ENCODE measurements at places on chromosomes 4 and X.

GRCh38 chrX:132958091-132958703, at the start of gene HS6ST2:
HS6ST2 (minus strand) TSS chrX:132958629.
- no peak for DNase-seq

- DNase-seq: no peak
These were observed 119.0 kb downstream of the MANBA start for GRCh38 chr4:102641793-102642192.

- DNase-seq: no peak
These were observed 33.4 kb downstream of the PJA1 start for GRCh38 chrX:69131886-69132285.

DNA sequence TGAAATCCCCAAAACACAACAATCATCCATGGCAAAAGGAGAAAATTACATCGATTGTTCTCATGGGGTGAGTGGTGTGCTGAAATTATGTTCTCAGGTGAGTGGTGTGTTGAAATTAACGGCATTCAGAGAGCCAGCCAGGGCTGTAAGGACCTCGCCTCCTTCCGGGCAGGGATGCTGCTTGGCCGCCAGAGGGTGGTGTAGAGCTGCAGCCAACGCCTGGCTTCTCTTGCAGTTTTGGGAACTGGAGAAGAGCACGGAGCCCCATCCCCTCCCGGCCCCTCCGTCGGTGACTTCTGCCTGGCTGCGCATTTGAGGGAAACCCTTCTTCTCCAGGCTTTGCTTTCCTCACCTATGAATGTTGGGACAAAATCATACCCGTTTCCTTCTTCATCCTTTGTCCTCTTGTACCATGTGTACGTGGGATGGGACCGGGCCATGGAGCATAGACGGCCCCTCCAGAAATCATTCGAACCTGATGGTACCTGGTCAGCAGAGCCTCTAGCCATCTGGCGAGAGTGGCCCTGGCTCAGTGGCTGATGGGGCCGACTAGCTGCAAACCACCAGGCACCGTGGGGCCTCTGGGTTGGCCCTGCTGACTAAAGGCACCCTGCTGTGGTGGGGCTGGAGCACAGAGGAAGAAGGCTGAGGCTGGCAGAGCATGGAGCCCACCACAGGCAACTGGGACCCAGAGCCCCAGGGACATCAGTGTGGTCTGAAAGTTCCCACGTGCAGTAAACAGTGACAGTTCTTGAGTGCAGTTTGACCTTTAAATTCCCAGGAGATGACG, 28.4 kb downstream of the TRMT44 start:
- no peak for DNase-seq

DNA sequence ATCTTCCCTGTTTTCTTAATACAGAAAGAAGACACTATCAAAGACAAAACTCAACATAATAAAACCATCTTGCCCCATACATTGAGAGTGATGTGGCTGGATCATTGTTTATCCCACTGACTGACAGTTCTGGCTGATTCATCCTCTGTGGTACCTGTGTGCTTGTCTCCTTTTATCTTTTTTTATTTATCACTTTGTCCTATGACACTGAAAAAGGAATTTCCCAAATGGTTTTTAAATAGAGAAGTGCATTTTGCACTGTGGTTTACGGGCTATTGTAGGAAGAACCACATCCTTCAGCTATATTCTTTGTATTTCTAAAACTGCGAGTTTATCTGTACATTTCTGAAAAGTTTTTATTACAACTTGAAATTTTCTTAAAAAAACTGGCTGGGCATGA, 15.0 kb downstream of the TTC29 start:
- no peak for DNase-seq

DNA sequence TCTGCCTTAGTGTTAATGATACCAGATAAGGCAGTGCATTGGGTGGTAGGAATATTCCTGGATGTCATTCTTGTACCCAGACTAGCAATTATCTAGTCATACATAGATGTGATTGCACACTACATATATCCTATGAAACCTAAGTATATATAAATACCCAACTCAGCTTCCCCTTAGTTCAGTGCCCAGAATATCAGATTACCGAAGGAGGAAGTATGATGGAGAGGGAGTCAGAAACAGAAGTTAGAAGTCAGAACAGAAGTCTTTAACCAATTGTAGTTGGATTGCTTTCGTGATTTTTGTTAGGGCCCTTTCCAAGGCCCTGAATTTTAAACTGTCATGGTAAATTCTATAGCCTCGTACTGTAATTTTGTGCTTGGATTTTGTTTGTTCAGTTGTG, 42.9 kb downstream of the MOB1B start:
- DNase-seq: no peak

DNA sequence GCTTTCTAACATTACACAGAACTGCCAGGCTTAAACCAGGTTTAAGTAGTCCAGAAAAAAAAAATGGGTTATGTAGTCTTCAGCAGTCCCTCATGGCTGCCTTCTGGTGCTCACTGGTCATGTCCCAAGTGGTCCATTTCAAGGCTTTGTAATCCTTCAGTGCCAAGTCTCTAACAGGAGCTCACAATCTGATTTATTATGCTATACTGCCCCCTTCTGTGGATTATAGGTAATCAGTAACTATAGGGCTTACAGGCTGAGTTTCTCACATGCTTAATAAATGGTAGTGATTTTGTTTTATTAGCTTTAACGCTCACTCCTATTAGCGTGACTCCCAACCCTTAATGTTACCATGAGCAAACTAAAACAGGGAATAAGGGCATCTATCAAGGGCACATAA, 92.5 kb upstream of the EDA2R start:
- DNase-seq: no peak

- DNase-seq: no peak
These were observed 160.3 kb downstream of the SHOX start for GRCh38 chrX:790783-791360.

DNA sequence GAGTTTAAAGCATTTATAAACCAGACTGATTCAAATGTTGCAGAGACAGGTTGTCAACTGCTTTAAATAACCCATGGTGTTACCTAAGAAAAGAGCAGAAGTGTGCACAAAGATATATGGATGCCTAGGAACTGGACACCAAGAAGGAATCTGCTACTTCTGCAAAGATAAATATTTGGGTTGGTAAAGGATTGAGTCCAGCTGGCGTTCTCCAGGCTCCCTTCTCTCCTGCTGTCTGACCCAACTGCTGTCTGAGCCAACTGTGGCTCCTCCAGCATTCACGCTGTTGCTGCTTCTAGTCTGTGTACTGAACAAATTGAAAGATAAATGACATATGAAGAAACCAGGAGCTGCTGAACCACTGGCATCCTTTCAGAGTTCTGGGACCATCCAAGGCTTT, 1167.8 kb upstream of the PRKX start:
- no peak for DNase-seq

DNA sequence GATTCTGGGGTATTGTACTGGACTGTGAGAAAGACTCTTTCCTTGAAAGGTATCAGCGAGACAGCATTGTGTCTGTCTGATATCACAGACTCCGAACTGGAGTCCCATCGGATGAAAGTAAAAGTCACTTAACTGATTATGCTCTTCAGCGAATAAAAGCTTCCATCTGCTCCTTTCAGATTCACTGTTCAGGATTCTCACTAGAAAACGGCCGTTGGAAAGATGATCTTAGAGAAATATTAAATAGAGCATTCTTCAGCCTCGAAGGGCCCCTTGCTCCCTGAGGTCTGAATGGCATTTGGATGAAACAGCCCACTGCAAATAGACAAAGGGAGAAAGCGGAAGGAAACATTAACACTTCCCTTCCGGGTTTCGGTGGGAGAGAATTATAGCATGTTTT, 416.2 kb upstream of the PRKX start:
- DNase-seq: no peak

DNA sequence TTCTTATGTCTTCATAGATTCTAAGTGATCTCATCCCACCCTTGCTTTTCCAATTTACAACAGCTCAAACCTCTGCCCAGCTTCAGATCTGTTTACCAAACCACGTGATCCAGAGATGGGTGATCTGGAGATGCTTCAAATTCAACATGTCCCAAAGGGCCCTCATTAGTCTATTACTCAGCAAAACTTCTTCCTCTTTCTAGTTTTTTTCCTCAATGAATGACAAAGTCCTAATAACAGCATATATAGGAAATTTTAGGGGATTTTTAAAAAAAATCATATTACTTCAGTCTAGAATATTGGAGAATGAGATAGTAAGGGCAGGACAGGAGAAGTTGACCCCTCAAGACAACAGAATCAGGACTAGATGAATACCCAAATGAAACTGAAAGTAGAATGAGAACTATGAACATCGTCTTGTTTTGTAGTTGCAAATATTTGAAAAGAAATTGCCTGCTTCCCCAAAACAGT, 127.1 kb downstream of the CFAP299 start:
- no peak for DNase-seq

DNA sequence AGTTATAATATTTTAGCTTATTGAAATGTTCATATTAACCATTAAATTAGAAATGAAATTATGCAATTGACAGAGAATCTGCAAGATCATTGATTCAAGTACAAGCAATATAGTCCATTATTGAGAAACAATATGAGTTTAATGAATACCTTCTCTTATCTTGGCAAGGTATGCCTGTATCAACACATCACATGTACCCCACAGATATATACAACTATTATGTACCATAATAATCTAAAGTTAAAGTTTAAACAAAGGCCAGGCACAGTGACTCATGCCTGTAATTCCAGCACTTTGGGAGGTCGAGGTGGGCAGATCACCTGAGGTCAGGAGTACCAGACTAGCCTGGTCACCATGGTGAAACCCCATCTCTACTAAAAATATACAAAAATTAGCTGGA, 514.7 kb downstream of the PCDH7 start:
- DNase-seq: no peak

DNA sequence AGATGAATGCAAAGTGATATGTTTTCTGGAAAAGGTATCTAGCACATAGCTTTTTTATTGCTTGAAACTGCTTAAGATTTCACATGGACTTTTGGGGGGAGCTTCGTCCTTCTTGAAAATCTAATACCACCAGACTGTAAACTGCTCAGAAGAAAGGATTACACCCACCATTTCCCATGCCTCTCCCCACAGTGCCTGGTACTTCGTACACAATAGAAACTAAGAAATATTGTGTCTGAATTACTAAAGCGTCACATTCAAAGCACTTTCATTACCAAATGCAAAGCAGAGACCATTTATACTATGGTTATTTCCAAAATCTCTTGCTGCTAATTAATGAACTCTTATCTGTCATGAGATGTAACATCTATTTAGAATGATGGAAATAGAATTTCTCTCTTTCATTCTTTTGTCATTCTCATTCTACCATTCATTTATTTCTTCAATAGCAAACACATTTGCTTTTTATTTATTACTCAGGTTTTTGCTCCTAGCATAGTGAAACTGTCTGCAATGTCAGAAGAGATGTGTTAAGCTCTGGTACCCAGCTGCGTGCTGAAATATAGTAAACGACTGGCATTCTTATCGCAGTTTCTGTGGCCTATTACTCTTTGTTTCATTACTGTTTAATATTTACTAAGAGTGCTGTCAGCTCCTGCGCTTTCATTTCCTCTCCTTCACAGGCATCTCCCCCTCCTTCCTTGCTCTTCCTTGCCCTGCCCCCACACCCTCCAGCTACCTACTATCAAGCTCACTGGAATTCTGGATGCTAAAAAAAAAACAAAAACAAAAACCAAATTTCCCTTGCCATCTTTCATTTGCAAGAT, 51.4 kb upstream of the RAPGEF2 start:
- DNase-seq: no peak

DNA sequence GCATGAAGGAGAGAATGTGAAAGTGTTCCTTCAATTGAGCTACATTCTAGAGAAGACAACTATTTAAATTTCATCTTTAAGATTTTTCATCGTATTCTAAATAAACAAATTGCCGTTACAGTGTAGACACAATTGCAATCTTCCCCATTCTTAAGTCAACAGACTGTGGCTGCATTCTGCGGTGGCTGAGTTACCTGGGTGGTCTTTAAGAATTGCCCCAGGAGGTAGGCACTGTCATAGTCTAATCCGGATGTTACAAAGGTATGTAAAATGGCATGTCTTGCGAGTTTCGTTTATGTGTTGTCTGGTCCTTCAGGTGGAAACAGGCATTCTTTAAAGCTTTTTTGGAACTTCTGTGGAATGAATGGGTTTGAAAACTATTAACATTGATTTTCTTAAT, 586.1 kb upstream of the PITX2 start:
- no peak for DNase-seq

DNA sequence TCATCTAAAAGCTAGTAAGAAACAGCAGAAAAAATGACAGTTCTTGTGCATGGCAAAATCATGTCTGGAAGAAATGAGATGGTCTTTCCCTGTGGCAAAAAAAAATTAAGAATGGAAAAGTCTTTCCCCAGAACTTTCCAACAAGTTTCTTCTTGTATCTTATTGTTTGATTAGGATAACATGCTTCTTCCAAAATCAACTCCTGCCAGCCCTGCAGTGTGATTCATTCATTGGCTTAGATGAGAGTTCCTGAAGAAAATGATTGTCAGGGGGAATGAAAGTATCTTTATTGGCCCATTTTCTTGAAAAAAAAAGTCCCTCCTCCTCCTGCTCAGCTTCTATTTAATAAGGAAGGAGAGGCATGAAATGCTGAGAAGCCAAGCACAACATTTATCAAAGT, 407.7 kb downstream of the ARAP2 start:
- DNase-seq: no peak

DNA sequence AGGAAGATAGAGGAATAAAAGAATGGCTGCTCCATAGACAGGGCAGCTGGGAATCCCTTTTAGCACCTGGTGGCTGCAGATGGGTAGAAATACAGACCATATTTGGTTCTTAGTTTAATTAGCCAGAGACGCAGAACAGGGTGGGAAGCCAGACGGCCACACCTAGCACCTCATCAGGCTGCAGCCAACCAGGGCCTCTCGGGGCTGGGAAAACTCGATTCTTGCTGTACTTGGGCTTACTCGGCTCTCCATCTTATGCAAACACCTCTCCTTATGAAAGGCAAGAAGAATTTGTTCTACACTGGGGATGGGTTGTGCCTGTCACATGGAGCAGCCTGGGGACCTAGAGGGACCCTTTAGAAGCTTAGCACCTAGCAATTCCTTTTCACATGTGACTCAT, 19.7 kb downstream of the IRAK1 start:
- no peak for DNase-seq

GRCh38 chr4:172978848-172979247, 189.8 kb upstream of the GALNT7 start:
- DNase-seq: no peak

GRCh38 chrX:152850465-152850864, 19.6 kb downstream of the NSDHL start:
- no peak for DNase-seq

- no peak for DNase-seq
These were observed 32.4 kb downstream of the FGFRL1 start for GRCh38 chr4:1043651-1044468.

DNA sequence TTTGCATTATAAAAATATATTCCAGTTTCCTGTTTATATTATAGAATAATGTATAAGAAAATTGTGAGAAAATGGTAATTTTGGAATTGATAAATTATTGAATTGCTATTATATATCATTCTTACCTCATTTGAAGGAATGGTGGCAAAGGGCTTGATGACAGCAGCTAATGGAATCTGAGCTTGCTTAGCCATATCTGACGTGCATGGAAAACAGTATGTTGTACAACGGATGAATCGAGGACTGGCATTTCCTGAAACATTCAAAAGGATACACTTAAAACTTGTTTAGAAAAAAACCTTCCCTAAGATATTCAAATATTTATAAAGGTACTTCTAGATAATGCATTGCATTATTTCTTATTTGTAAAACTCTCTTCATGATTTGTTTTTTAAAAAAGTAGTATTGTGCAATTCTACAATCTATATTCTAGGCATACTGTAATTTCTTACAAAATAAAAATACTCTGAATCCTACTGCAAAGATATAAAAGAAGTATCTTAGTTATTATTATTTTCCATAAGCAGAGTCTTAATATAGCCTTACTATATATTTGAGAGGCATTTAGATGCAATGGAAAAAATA, 38.3 kb downstream of the SEC24D start:
- DNase-seq: no peak

All from activated CD8-positive, alpha-beta memory T cell treated with anti-CD3 and anti-CD28 coated beads for 1 hour (primary cell).